ENCODE measurements at places on chromosomes 12 and 14.

DNA sequence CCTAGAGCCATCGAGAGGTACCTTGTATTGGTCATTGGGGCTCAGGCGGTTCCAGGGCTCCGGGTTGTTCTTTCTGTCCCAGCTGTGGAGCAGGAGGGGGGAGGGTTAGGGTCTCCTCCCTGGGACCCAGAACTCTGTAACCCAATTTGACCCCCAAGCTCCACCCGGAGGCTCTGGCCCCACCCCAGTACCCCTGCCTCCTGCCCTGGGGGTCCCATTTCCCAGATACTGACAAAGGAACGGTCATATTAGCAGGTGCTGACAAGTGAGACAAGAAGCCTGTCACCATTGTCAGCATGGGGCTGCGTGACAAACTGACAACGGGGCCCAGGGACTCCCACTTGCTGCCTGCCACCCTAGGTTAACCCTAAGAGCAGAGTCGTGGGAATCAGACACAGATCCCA, 6.2 kb downstream of the SHMT2 start:
- peaks cover 39% of the 10 kb centered on the region for H3K36me3 ChIP-seq
- no peak overlapping the region for H3K27ac ChIP-seq

- H3K4me1 ChIP-seq, result peaks cover 23% of the 10 kb centered on the region
- DNase-seq, result no peak
- no peak overlapping the region for H3K4me3 ChIP-seq
Observed at GRCh38 chr14:102629808-102630350, 37.4 kb downstream of the RCOR1 start.

DNA sequence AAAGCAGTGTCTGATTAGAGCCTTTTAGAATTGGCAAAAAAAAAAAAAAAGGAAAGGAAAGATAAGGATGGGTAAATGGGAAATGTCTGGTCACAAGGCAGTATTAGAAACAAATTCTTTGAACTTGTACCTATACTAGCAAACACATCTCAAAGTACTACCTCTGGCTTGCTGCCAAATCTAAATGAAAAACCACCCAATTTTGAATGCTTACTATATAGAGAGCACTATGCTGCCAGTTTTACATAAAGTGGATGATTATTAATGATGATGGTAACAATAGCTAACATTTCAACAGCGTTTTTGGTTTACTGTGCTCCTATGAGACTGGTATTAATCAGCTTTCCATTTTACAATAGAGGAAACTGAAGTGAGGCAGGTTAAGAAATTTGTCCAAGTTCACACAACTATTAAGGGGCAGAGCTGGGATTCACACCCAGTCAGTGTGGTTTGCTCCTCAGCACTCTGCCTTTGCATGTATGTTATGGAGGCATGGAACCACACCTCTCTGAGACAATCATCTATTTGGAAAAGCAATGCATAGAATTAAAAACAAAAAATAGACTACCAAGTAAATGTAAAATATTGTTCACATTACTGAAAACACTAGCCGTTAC, 34.2 kb downstream of the ATP2B1 start:
- H3K27ac ChIP-seq, result no peak overlapping the region
- H3K4me3 ChIP-seq, result no peak overlapping the region
- DNase-seq, result no peak
- H3K27me3 ChIP-seq, result no peaks in the 10 kb centered on the region
- no peaks in the 10 kb centered on the region for H3K4me1 ChIP-seq

DNA sequence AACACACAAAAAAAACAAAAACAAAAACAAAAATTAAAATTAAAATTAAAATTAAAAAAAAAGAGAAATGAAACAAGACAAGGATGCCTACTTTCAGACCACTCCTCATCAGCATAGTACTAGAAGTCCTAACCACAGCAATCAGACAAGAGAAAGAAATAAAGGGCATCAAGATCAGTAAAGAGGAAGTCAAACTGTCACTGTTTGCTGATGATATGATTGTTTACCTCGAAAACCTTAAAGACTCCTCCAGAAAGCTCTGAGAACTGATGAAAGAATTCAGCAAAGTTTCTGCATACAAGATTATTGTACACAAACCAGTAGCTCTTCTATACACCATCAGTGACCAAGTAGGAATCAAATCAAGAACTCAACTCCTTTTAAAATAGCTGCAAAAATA, 29.2 kb downstream of the ALG10 start:
- no peak overlapping the region for H3K27ac ChIP-seq
- no peaks in the 10 kb centered on the region for H3K27me3 ChIP-seq
- no peak for DNase-seq
- no peak overlapping the region for H3K4me3 ChIP-seq

GRCh38 chr12:100753837-100754236, 40.7 kb upstream of the ANO4 start:
- H3K27ac ChIP-seq, result no peak overlapping the region
- H3K4me1 ChIP-seq, result no peaks in the 10 kb centered on the region
- no peaks in the 10 kb centered on the region for H3K27me3 ChIP-seq
- no peak for DNase-seq

DNA sequence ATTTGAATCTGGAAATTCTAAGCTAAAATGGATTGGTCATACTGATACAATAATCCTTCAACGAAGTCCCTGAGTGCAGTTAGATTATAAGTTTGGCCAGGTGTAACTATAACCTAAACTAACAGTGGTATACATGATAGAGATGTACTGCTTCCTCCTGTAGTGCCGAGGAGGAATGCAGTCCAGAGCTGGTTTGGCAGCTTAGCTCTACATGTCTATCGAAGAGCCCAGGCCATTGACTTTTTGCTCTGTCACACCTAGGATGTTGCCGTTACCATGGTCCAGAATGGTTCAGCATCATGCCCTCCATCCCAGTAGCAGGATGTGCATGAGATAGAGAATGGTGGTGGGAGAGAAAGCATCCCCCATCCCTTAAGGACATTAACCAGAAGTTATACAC, 318.1 kb downstream of the ZFP36L1 start:
- H3K4me1 ChIP-seq, result peaks cover 66% of the 10 kb centered on the region
- no peak overlapping the region for H3K4me3 ChIP-seq
- DNase-seq, result no peak
- no peak overlapping the region for H3K27ac ChIP-seq
- no peaks in the 10 kb centered on the region for H3K27me3 ChIP-seq

- no peak overlapping the region for H3K4me3 ChIP-seq
- H3K27me3 ChIP-seq, result no peaks in the 10 kb centered on the region
- H3K36me3 ChIP-seq, result no peaks in the 10 kb centered on the region
- no peak overlapping the region for H3K27ac ChIP-seq
Observed at GRCh38 chr14:51603495-51603894, 48.2 kb upstream of the FRMD6 start.

GRCh38 chr12:92717202-92717601, 14.4 kb downstream of the PLEKHG7 start:
- H3K36me3 ChIP-seq, result no peaks in the 10 kb centered on the region
- H3K27me3 ChIP-seq, result no peaks in the 10 kb centered on the region
- no peak overlapping the region for H3K27ac ChIP-seq
- DNase-seq, result peak; percentile 3
- H3K4me3 ChIP-seq, result no peak overlapping the region

DNA sequence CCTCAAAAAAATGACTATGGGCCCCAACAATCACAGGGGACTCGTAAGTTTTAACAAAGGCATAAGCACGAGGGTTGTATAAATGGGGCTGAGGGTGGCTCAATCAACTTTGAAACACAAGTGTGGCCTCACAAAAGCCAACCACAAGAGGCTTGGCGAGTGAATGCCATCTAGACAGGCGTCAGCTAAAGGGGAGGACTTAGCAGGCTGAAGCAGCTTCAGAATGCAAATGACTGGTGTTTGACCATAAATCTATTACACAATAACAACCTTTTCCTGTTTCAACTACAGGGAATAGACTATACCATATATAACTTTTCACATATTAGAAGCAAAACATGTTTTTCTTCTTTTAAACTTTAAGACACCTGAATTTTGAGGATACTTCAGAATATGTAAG, 777.9 kb downstream of the FSCB start:
- no peak overlapping the region for H3K27ac ChIP-seq
- H3K4me3 ChIP-seq, result no peak overlapping the region
- no peaks in the 10 kb centered on the region for H3K4me1 ChIP-seq
- no peaks in the 10 kb centered on the region for H3K36me3 ChIP-seq
- H3K27me3 ChIP-seq, result no peaks in the 10 kb centered on the region
